Stimulated activated CD8-positive, alpha-beta memory T cell treated with anti-CD3 and anti-CD28 coated beads, Interleukin-15, amount 100 ng/mL, for 1 hour (primary cell): ENCODE measurements at places on chromosomes 11 and 22.

GRCh38 chr22:25903294-25903693 is 161.3 kb downstream of the MYO18B start:
- DNase-seq = no peak

GRCh38 chr22:17407643-17408042 is 38.4 kb downstream of the CECR2 start:
- DNase-seq = no peak

DNA sequence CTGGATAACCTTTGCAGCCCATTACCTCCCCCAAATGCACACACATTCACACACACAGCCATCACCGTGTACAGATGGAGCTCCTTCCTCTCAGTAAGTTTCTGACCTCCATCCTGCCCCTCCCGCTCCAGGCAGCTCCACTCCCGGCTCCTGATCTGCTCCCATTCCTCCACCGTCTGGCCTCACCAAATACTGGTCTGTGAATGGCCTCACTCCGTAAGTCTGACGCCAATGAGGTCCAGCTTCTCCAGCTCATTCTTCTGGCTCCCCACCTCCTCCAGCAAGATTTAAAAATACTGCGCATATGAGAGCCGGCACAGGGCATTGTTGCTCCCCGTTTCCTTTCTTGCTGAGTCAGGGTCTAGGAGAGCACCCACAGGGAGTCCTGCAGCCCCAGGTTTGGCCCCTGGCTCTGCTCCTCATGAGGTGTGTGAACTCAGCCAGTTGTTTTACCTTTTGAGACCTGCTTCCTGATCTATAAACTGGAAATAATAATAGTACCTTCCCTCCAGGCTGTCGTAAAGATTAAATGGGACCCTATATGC is 14.0 kb upstream of the TUB start:
- no peak for DNase-seq

DNA sequence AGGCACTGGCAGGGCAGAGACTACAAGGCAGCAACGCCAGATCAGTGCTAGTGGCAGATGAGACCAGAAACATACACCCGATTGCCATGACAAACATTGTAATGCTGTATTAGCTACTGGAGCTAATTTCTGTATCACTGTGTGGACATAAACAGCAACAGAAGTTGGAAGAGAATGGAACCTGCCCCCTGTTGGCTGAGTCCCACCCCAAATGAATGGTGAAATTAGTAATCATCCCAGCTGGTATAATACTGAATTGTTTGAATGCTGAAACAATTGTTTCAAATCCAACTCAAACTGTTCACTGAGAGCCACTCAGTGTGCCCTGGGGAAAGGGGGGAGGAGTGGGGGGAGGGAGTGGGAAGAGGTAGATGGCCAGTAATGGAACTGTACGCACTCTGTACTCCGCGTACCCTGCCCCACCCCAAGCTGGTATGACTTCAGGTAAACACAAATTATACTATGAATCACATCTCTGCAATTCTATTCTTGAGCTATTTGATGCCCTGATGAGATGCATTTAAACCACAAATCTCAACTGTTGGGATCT is 11.2 kb upstream of the BIRC3 start:
- DNase-seq = no peak

DNA sequence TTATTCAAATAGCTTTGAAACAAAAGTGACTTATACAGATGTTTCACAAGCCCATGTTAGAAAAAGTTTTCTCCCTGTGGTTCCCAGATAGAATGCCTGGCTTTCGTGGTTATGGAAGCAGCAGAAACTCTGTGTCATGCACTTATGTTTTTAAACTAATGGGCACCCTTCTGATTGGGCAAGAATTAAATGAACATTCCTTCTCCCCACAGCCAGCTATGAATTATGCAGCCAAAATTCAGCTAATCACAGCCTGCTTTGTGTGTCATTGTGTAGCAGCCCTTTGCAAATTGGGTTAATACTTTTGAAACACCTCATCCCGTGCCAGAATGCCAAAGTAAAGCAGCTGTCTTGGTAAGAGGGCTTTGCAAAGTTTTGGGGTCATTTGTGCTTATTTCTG is 46.9 kb downstream of the PANX1 start:
- no peak for DNase-seq

DNA sequence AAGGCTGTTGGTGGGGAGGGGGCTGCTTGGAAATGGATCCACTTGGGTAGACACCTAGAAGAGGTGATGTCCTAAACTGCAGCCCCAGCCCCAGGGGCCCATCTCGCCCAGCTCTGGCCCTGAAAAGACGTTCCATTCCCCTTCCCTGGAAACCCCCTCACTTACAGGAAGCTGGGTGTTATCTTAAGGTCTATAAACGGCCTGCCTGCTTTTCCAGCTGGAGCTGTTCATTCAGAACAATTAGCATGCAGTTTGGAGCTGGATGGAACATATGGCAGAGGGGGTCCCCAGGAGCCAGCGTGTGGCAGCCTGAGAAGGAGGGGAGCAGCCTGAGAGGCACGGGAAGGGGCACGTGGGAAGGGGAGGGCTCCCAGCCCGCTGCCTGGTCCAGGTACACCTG is 139.6 kb downstream of the PKNOX2 start:
- DNase-seq = no peak

GRCh38 chr22:48532986-48533385 is 1294.7 kb downstream of the BRD1 start:
- DNase-seq = no peak

DNA sequence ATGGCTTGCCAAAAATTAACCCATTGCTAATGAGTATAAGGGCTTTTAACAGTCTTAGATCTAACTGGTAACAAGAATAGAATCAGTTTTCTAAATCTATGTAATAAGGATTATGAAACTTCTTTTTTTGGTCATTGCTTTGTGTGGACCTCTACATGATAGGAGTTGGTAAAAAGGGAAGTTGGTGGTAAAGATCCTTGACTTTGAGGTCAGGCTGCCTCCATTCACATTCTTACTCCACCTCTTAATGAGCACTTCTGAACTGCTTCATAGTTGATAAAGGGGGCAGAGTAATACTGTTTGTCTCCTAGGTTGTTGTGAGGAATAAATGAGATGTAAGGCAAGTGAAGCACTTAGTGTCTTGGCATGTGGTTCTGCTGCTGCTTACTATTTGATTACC is 10.6 kb downstream of the EIF3M start:
- no peak for DNase-seq

DNA sequence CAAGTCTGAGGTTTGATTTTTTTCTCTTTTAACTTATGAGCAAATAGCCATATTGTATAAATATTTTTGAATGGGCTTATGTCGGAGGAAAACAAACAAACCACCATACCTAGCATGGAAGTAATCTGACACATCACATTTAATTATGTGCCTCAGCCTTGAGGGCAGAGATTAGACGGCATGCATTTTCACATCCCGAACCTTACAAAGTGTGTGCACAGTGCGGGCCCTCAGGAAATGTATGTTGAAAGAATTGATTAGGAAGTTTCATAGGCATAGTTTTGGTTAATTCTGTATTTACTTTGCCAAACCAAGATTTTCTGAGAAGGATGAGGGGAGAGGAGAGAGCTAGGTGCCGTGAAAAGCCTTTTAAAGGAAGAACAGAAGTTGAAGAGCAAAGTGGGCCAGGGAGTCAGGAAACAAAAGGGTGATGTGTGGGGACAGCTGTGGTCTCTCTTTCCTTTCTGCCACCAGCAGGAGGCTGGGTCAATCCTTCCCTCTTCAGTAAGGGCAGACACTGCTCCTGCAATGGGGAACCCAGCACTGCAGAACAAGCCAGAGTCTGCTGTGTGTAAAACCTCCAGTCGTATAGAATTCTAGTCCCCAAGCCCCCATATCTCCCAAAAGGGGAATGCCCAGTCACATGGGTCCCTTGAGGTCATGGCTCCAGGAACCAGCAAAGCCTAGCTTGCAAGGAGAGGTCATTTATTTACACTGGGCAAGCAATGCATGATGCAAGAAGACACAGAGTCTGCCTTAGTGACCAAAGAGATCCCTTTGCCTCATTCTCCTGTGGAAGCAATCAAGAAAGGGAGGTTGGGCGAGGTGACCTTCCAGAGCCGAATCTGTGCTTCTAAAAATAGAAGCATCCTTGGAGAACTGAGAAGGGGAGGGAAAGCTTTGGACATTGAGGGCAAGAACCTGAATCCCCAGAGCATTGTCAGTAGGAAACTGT is 71.1 kb upstream of the OLFML1 start:
- DNase-seq = no peak

- no peak for DNase-seq
These were observed 50.9 kb downstream of the TRIOBP start for GRCh38 chr22:37747715-37748100.

GRCh38 chr11:123392431-123392830 is 37.6 kb upstream of the GRAMD1B start:
- no peak for DNase-seq
